Eye (tissue), 1 donor: ENCODE measurements at places on chromosomes 7 and 10.

GRCh38 chr7:44284881-44285541 lies 40.4 kb downstream of the CAMK2B start:
- DNase-seq, result peak; percentile 39

DNA sequence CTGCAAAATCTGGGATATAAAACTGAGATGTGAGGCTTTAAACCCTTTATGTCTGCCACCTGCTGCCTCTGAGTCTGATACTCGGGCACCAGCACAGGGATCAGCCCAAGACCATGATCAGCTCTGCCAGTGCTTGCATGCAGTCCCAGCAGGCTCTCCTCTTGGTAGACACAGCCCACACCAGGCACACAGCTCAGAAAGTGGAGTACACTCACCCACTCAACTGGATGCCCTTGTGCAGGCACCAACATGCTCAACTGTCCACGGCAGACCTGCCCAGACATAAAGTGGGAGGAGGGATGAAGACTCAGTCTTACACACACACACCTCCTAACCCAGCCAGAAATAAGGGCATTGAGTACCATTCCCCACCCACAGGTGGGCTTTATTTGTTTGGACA lies 18.2 kb upstream of the MYH16 start:
- DNase-seq, result no peak

- peak; percentile 86 for DNase-seq
Measured at GRCh38 chr10:30359373-30360206, 10.5 kb upstream of the MTPAP start.

GRCh38 chr7:84675633-84676034 lies 481.0 kb upstream of the SEMA3A start:
- DNase-seq, result no peak

- DNase-seq, result peak; percentile 83
Measured at GRCh38 chr7:150428671-150429451, 21.6 kb upstream of the GIMAP8 start.

GRCh38 chr7:125467996-125468854 lies 538.6 kb upstream of the POT1 start:
- DNase-seq, result no peak

- no peak for DNase-seq
Measured at GRCh38 chr10:100670368-100670767, 75.0 kb upstream of the PAX2 start.

DNA sequence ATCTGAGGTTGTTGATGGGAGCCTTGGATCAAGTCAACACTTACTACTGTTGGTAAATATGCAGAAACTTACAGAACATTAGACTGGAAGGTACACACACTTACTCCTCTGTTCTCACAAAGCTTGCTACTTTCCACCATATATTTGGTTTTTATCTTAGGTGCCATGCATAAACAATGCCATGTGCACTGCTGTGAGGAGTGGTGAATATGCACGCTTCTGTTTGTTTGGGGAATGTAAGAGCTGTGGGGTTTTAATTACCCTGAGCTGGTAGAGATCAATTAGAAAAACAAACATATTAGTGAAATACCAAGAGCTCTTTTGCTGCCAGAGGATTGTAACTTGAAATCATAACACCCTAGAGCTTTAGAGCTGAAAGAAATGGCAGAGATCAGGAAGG lies 79.8 kb upstream of the ARID5B start:
- DNase-seq, result no peak

DNA sequence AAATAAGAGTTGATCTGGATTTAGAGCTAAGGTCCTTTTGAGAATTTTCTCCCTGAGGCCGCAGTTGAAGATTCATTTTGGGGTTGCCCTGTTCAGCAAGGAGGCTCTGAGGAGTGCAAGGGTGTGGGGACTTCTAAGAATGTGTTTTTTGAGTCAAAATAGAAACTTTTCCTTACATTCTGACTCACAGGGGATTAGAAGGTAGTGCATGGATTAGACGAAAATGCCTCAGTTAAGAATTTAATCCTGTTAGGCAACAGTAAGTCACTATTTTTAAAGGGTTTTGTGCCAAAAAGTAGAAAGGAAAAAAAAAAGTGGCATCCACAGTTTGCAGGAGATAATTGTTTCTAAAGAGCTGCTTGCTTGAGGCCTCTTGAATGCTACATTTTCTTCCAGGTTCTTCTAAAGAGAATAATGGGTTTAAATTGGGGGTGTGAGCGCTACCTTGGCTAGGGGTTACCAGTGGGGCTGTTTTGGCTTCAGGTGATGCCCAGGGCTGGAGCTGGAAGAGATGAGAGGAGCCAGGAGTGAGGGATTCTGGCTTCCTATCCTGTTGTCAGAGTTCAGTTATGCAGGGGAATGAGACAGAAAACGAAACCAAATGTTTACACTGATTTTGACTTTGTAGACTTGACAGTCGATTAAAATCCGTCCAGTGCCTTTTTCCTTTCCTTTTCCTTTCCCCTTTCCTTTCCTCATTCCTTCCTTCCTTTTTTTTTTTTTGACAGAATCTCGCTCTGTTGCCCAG lies 52.9 kb downstream of the BAMBI start:
- DNase-seq, result no peak

- DNase-seq, result no peak
Measured at GRCh38 chr10:18658271-18659124, 733 bp upstream of the ARL5B start.

DNA sequence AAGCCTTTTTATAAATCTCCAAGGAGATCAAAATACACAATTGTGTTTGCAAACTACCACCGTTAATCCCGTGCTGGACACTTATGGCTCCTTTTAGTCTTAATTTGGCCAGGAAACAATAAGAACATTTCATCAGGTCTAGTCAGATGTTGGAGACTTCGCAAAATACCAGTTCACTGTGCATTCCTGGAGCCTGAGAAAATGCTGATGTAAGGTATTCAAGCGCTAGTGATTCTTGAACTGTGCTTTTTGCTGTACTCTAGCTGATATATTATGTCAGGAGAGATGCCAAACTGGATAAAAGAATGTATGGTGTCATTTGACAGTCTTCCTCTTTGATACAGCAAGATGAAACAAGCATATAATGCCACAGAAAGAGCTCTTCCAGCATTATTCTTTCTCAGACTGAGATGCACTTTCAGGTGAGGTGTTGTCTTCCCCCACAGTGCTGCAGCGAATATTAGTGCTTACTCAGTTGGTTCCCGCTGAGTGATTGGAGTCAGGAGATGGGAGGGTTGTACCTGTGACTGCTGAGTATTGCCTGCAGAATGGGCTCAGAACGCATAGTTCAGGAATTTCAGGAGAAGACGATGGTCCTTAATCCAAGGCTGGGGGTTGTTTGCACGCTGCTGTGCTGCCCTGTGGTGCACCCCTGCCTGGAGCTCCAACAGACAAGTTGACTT lies 59.2 kb downstream of the OGDH start:
- DNase-seq, result peak; percentile 24

DNA sequence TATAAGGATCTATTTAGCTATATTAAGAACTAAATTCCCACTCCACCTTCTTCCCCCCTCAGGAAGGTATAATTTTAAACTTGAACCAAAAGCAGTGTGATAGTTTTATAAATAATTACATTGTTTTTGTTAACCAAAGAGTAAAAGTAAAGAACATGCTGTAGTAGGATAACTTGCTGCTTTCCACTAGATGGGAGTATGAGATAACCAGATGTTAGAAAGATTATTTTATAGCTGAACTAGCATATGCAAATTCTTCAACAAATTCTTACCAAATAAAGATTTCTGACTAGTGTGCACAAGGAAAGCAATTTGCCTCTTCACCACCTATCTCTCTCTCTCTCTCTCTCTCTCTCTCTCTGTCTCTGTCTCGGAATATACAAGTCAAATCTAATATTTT lies 31.8 kb downstream of the TES start:
- no peak for DNase-seq

DNA sequence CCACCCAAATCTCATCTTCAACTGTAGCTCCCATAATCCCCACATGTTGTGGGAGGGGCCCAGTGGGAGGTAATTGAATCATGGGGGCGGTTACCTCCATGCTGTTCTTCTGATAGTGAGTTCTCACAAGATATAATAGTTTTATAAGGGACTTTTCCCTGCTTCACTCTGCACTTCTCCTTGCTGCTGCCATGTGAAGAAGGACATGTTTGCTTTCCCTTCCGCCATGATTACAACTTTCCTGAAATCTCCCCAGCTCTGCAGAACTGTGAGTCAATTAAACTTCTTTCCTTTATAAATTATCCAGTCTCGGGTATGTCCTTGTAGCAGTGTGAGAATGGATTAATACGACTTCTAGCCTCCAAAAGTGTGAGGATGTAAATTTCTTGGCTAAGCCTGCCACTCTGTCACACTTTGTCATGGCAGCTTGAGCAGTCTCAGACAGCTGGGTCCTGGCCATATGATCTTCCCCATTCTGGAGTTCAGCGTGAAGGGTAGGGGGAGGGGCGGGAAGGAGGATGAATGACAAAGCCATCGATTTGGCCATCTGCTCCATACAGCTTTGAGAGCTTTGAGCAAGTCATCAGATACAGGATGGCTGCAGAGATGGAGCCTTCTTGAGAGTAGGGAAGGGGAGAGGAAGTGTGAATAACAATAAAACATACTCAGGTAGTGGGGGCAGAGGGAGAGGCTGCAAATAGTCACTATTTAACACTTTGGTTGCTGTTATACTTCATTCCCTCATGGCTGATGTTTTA lies 19.1 kb upstream of the INPP5F start:
- DNase-seq, result peak; percentile 87

- DNase-seq, result no peak
Measured at GRCh38 chr7:127644484-127644883, 7.5 kb upstream of the SND1 start.

DNA sequence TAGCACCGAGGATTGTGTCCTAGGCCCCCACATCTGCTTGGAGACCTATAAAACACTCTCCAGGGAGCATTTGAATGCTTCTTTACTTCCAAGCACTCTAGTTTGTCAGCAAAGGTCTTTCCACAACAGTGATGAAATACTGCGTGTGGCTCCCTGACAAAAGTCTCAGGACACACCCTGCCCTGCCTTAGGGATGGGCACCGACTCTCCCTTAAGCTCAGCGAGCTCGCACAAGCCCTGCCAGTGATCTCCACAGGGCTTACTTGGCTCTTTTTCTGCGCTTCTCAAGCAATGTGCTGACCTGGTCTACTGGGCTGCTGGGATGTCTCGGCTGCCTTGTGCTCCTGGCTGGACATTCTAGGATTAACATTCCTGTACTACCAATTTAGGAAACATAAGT lies 84.3 kb upstream of the MPP7 start:
- no peak for DNase-seq

GRCh38 chr10:1672001-1672781 lies 65.1 kb downstream of the ADARB2 start:
- DNase-seq, result no peak

DNA sequence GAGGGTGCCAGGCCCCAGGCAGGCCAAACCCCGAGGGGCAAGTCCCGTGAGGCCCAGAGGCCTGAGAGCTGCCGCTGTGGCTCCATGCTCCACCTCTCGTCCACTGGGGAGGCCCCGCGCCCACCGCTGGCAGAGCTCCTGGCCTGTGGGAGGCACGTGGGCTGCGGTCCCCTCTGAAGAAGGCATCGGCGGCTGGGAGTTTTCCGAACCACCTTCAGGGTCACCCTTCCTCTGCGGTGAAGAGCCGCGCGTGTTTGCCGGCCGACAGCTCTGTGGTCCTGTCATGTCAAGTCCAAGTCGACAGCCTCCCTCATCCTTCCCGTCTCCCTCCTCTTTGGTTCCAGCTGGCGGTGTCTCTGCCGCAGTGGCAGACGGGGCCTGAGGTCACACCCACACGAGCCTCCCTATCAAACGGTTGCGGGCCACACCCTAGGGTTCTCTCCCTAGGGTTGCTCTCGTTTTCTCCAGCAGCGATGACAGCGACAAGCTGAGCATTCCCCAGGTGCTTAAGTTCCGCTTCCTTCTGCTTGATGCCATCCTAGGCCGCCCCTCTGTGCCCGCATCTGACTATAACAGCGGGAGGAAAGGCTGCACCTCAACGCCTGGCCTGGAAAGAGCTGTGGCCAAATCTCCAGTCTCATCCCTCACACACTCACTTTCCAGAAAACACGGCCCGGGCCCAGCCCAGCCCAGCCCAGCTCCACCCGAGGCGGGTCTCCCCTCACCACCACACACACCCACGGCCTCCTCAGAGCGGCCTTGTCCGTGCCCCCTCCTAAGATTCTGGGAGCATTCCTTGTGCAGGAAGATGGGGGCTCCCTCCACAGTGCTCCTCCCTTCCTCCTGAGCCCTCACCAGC lies 185.0 kb downstream of the ELFN1 start:
- no peak for DNase-seq
